ENCODE measurements at places on chromosomes 7 and 10.

- DNase-seq = no peak
Observed at GRCh38 chr10:107739951-107740350, 575.4 kb upstream of the SORCS1 start.

- DNase-seq = no peak
Observed at GRCh38 chr10:121078036-121078435, 226.9 kb downstream of the WDR11 start.

- DNase-seq = no peak
Observed at GRCh38 chr10:14225379-14225778, 105.3 kb downstream of the FRMD4A start.

DNA sequence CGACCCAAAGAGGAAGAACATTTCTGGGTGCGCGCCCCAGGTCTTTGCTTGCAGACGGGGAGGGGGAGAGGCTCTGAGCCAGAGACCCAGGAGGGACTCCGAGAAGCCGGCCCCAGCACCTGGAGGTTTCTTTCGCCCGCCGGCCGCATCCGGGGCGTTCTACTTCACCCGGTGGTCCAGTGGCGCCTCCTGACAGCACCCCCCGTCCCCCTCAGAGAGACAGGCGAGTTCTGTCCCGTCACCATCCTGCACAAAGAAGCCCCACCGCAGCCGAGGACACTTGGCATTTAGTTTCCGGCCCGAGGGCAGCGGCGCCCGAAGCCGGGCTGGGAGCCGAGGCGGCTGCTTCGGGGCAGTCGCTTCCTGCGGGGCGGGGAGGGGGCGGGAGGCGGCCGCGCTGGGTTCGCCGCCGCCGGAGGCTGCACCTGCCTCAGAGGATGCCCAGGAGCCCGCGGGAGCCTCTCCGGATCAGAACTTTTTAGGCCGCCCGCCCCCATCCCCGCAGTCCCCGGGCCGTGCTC lies at the start of gene TMEM178B:
TSS of gene TMEM178B (plus strand) at position 424 of the 521 bp plus-strand sequence.
- peak; percentile 37 for DNase-seq

GRCh38 chr10:118912961-118913600 lies 116.4 kb upstream of the NANOS1 start:
- no peak for DNase-seq

DNA sequence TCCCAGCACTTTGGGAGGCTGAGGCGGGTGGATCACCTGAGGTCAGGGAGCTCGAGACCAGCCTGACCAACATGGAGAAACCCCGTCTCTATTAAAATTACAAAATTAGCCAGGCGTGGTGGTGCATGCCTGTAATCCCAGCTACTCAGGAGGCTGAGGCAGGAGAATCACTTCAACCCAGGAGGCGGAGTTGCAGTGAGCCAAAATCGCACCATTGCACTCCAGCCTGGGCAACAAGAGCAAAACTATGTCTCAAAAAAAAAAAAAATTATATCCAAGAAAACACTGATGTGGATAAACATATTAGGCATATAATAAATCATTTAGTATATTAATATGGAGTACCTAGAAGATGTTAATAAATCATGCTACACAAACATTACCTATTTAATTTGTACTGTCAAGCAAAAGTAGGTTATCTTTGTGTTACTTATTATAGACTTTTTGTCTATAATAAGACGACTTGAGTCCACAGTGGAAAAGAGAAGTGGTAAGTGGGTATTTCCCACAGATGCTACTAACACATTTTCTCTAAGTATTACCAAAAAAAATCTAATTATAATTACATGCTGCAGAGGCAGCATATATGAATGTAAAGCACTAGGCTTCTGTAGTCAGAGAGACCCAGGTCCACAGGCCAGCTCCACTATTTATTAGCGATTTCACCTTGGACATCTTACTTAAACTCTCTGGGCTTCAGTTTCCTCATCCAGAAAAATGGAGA lies 34.5 kb downstream of the DNMBP start:
- DNase-seq = no peak

GRCh38 chr7:106447318-106447847 lies 162.6 kb upstream of the NAMPT start:
- DNase-seq = no peak

DNA sequence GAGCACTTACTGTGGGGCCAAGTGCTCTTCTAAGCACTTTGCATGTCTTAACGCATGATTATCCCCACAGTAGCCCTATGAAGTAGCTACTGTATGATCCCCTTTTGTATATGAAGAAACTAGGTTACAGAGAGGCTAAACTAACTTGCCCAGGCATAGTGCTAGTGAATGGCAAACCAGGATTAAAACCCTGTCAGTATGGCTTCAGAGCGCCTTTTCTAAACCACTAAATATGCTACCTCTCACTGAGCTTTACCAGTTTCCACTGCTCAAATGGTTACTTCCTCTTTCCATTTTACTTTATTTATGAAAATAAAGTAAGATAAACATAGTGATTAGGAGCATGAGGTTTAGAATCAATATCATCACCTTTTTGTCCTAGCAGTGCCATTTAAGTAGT lies 73.6 kb downstream of the PODXL start:
- DNase-seq = no peak

GRCh38 chr10:116627386-116627933 lies 6.7 kb downstream of the PNLIPRP2 start:
- DNase-seq = peak; percentile 25

GRCh38 chr7:12756821-12757220 lies 69.4 kb downstream of the ARL4A start:
- no peak for DNase-seq

DNA sequence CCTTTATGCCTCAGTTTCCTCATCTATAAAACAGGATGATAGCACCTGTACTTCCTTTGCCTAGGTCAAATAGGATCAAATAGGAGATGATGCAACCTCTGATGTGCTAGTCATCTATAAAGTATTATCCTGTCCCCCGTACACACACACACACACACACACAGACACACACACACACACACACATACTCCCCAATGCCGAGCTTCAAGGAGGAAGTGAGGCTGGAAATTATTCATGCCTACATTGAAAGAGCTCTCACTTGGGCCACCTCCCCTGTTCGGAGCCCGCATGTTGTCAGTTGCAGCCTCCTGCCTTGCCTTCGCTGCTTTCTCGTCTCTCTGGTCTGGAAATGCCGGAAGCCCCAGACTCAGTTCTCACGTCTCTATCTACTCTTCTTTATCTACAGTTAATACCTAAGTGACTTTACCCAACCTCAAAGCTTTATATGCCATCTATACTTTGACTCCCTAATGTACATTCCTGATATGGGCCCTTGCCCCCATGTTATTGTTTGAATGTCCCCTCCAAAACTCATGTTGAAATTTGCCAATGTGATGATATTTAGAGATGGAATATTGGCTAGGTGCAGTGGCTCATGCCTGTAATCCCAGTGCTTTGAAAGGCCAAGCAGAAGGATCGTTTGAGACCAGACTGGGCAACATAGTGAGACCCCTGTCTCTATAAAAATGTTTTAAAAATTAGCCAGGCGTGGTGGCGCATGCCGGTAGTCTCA lies 6.9 kb upstream of the UBE2H start:
- no peak for DNase-seq

- DNase-seq = no peak
Observed at GRCh38 chr10:43202224-43202656, 64.0 kb downstream of the CSGALNACT2 start.

- no peak for DNase-seq
Observed at GRCh38 chr7:6528401-6529130, 22.7 kb downstream of the GRID2IP start.

GRCh38 chr7:46633630-46634240 lies 712.7 kb upstream of the IGFBP3 start:
- no peak for DNase-seq

DNA sequence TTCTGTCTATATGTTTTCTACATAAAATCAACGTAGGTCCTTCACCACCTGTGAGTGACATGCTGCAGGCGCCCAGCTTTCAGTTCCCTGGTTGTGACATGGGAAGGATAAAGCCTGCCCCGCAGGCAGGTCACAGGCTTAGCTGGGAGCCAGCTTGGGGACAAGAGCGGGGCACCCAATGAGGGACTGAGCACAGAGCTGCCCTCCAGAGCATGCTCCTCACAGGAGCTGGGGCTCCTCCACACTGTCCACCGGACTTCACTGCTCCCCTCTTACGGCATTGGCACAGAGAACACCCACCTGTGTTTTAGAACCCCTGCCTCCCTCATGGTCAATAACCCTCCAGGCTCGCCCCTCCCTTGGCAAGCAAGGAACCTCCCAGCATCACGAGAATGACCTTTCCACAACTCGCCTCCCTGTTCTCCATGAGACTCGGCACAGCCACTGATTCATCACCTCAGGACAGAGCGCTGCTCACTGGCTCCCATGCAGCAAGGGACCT lies 187.1 kb downstream of the TNS3 start:
- DNase-seq = no peak

DNA sequence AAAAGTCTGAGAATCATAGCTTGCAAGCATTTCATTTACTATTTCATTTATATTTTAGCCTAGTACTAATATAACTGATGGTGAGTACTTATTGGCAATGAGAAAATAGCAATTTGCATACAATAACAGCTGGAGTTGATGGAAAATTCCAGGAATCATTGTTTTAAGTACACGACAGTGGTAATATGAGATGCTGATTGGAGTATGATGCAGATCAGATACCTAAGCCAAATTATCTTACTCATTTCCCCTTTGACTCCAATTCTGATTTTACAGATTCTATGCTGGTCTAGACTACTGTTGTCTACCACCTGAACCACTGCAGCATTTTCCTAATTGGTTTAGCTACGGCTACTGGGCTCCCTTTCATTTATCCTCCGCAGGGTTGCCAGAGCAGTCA lies 36.7 kb downstream of the GNG11 start:
- DNase-seq = no peak

GRCh38 chr7:1226186-1226901 lies 6.3 kb upstream of the UNCX start:
- DNase-seq = no peak

GRCh38 chr10:14971867-14972448 lies 12.8 kb downstream of the MEIG1 start:
- no peak for DNase-seq

DNA sequence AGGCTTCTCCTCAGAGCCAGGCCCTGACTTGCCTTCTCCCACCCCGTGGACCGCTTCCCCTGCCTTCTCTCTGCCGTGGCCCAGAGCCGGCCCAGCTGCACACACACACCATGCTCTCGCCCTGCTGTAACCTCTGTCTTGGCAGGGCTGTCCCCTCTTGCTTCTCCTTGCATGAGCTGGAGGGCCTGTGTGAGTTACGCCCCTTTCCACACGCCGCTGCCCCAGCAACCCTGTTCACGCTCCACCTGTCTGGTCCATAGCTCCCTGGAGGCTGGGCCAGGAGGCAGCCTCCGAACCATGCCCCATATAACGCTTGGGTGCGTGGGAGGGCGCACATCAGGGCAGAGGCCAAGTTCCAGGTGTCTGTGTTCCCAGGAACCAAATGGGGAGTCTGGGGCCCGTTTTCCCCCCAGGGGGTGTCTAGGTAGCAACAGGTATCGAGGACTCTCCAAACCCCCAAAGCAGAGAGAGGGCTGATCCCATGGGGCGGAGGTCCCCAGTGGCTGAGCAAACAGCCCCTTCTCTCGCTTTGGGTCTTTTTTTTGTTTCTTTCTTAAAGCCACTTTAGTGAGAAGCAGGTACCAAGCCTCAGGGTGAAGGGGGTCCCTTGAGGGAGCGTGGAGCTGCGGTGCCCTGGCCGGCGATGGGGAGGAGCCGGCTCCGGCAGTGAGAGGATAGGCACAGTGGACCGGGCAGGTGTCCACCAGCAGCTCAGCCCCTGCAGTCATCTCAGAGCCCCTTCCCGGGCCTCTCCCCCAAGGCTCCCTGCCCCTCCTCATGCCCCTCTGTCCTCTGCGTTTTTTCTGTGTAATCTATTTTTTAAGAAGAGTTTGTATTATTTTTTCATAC lies 38.0 kb downstream of the LIMK1 start:
- DNase-seq = no peak

DNA sequence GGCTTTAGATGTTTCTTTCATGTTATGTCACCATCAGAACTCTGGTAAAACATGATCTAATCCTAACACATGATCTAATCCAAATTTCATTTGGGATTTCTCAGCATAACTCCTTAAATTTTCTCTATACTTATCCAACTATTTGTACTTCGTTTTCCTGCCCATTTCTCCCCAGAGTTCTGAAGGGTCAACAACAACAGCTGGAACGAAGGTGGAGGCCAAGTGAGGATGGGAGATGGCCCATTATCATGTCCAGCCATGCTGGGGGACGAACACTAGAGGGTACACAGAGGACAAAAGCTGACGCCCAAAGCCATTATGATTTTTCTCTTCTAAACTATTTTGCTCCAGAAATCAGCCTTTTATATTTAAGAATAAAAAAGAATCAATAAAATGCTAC lies 185.4 kb downstream of the DOCK4 start:
- DNase-seq = no peak

- DNase-seq = peak; percentile 18
Observed at GRCh38 chr7:132572526-132572925, 3.7 kb downstream of the PLXNA4 start.

DNA sequence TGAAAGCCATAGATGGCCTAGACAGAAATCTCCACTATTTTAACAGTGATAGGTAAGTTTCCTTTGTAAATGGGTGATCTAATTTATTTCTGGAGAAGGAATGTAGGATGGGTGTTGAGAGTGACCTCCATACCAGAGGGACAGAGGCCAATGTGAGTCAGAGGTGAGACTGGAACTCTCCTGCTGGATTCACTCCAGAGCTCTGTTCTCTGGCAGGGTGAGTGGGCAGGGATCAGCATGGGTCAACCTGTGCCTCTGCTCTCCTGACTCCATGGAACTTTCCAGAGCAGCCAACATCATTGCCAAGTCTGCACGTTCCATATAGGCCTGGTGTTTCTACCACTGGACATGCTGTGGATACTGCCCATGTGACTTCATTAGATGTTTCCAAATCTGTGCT lies 11.4 kb downstream of the AKR1C3 start:
- no peak for DNase-seq

- DNase-seq = no peak
Observed at GRCh38 chr10:54905578-54906192, 104.7 kb upstream of the PCDH15 start.

DNA sequence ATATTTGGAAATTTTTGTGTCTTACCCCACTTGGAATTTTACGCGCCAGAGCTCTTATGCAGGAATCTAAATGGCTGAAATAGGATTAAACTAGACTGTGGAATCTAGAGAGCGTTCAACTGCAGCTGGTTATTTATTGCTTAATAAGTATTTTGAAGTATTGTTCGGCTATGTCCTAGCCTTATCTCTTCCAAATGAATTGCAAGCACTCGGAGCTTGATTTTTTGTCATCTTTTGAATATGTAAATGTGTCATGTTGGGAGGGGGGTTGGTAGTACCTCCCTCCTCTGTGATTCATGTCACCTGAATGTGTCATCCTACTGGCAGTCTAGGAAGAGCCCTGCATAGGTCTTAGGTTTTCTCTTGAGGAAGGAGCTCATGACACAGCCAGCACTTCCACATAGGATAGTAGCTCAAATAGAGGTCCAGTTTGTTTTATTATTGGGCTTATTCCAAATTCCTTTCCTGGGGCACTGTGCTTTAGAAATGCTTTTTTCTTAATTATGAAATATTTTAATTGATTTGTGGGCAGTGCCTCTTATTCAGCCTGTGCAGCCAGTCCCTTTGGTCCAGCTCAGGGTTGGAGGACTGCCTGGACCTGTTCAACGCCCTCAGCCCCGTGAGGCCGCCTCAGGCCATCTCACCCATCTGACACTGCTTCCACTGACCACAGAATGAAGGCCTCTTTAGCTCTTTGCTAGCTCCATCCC lies 22.5 kb upstream of the TRIL start:
- no peak for DNase-seq
